Stimulated activated CD4-positive, alpha-beta T cell treated with anti-CD3 and anti-CD28 coated beads, Interleukin-4, amount 100 ng/mL, for 4 hours (primary cell): ENCODE measurements at places on chromosomes 6 and 20.

- no peak for DNase-seq
Measured at GRCh38 chr20:59863058-59863457, 70.4 kb downstream of the SYCP2 start.

GRCh38 chr6:12196326-12196936, 93.7 kb upstream of the EDN1 start:
- DNase-seq, result no peak

- DNase-seq, result no peak
Measured at GRCh38 chr6:168475188-168476013, 34.4 kb downstream of the SMOC2 start.

- no peak for DNase-seq
Measured at GRCh38 chr6:147325557-147325956, 121.3 kb downstream of the STXBP5 start.

- no peak for DNase-seq
Measured at GRCh38 chr6:47455533-47456209, 21.9 kb upstream of the CD2AP start.

DNA sequence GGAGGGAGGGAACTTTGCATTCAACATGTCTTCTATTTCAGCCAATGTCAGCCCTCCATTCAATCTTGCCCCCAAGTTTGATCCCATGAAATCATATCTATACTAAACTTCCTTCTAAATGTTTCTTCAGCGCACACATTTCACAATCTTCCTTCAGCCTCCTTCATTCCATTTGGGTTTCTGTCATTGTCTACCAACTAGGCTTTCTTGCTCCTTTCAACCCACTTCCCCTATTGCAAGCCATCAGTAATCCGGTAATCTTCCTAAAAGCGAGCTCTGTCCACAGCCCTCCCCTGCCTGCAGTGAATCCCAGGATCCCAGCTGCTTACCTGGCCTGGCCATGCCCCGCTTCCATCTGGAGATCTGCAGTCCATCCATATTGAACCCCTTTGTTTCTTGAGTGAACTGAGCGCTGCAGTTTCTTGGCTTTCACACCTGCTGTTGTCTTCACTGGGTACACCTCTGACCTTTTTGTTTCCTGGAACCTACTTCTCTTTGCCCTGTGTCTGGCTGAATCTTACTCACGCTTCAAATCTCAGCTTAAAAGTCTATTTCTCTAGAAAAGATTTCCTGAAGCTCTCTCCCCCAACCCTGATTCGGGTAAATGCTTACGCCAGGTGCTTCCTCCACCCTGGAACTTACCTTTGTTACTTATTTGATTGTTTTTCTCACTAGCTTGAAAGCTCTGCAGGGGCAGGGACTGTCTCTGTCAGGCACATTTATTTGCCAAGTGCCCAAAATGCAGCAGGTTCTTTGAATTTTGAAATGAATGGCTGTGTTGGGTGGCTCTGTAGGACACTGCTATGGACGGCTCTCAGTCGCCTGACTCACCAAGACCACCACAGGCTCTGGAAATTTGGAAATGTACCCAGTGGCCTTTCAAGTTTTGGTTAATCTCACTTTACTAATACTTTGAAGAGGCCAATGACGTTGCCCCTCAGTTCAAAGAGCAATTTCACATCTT, 50.3 kb downstream of the ADTRP start:
- peak; percentile 47 for DNase-seq

GRCh38 chr6:7979831-7980230, 69.2 kb upstream of the TXNDC5 start:
- no peak for DNase-seq

DNA sequence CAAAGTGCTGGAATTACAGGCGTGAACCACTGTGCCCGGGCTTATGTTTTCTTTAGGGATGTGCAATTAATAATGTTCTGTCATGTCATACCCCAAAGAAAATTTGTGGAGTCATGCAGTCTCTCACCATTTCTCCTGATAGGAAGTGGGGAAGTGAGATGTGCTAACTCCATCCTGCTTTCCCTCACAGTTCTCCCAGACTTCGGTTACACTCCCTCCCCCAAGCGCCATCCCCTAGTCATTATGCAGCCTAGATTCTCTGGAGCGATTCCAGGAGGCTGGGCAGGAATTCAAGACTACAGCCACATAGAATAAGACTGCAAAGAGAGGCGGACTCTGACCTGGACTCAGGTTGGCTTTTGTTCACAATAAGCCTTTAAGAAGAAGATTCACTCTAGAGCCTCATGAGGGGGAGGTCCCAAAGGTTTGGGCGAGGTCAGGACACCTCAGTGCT, 271.4 kb downstream of the ALDH8A1 start:
- DNase-seq, result no peak

DNA sequence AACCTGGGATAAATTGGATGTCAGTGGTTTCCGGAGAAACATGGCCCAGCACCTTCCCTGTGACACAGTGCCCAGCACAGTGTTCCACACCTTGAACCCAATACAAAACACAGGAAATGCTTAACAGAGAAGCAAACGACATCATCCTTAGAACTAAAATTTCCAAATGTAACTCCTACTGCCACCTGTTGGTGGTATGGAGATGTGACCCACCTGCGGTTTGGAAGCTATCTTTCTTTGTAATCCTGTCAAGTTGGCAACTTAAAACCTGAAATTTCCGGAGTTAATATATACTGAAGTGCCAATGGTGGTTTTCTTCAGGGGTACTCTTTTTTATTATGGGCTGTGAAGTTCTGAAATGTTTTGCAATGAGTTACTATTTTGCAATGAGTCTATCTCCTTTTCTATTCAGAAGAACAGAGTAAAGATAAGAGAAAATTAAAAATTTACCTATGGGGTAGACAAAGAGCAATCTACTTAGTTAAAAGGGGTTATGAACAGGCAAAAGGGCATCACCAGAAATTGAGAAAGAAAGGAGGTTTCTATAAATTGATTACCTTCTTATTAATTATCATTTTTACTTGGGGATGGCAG, 658.8 kb downstream of the PTPRT start:
- no peak for DNase-seq

DNA sequence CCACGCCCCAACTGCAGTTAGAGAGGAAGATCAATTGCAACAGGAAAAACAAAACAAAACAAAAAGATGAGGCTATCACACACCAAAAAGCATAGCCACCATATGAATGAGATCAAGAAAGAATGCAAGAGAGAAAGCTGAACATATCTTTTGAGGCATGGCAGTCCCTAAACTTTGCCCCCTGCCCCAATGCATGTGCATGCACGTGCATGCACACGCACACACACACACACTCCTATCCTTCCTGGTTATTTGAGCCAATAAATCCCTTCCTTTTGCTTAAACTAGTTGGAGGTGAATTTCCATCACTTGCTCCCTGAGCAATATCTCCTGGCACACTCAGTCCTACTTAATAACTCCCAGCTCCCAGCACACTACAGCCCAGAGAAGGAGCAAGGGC, 48.6 kb upstream of the FOXP4 start:
- no peak for DNase-seq

- DNase-seq, result no peak
Measured at GRCh38 chr6:9521152-9521530, 893.7 kb downstream of the TFAP2A start.

GRCh38 chr20:47610247-47610944, 108.7 kb downstream of the NCOA3 start:
- peak; percentile 58 for DNase-seq

- DNase-seq, result no peak
Measured at GRCh38 chr6:160733050-160733646, 31.1 kb downstream of the PLG start.

GRCh38 chr20:21808863-21809664, 103.6 kb downstream of the PAX1 start:
- no peak for DNase-seq

- no peak for DNase-seq
Measured at GRCh38 chr6:150713931-150714330, 114.2 kb downstream of the PLEKHG1 start.

DNA sequence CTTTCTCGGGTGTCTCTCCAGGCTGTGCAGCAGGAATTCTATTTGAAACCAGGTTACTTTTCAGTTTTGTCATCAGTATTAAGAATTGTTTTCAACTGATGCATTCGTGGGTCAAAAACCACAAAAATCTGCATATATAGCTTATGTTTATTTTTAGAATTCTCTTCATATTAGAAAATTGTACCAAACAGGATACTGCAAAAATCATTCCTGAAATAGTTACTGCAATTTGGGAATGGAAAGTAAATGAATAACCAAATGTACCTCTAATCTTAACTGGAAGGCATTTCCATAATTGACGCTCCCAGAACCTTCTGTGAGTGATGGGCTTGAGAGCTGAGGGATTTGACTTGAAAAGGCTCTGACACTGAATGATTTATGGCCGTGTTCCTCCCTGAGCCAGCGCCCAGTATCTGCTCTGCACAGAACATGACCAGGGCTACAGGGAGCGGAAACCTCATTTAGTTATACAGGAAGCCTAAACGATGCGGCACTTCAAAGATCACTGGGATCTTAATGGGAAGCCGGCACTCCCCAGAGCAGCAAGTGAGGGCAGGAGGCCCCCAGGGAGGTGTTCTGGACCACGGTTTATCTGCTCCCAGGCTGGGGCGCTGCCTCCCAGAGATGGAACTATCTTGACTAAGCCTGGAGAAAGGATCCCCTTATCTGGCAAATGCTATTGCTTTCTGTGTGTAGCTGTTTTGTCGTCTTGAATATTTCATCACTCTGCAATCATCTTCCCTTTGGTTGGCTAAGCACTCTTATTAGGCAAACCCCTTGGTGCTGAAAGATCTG, 446.0 kb downstream of the QKI start:
- no peak for DNase-seq

- DNase-seq, result no peak
Measured at GRCh38 chr6:137823826-137824555, 43.1 kb upstream of the TNFAIP3 start.

DNA sequence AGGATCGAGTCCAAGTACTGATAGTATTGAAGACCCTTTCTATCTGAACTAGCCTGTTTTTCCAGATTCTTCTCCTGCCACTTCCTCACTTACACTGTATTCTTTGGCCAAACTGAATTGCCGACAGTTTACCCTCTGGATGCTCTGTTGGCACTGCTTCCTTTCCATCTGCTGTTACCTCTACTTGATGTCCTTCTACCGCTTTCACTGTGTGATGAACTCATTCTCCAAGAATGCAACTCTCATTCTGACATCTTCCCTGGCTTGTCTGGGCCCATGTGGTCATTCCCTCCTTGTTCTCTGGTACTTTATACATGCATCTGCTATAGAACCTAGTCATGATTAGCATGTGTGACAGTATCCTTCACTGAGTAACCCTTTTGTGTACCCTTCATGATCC, 16.3 kb downstream of the RPRD1B start:
- no peak for DNase-seq

- DNase-seq, result no peak
Measured at GRCh38 chr6:7628479-7628878, 38.5 kb downstream of the SNRNP48 start.

DNA sequence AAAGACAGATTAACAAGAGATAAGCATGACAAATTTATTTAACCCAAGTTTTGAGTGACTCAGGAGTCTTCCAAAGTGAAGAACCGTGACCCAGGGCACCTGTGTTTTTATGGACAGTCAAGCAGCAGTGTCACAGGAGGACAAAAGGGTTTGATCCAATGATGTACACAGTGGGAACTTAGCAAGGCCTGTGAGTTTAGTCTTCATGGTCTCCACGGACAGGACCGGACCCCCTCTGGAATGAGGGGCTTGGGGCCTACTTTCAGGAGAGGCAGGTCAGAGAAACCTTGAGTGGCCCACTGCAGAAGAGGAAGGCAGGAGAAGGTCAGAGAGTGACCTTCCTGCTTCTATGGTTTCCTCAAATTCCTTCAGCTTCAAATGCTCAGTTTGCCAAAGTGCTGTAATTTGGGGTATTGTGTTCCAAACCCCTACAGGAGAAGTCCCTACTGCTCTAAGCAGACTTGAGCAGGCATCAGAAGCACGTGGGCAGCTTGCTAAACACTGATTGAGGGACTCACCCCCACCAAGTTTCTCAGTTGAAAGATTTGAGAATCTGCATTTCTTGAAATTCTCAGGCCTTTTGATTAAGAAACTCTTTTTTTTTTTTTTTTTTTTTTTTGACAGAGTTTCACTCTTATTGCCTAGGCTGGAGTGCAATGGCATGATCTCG, 26.4 kb upstream of the ZMYND8 start:
- no peak for DNase-seq

DNA sequence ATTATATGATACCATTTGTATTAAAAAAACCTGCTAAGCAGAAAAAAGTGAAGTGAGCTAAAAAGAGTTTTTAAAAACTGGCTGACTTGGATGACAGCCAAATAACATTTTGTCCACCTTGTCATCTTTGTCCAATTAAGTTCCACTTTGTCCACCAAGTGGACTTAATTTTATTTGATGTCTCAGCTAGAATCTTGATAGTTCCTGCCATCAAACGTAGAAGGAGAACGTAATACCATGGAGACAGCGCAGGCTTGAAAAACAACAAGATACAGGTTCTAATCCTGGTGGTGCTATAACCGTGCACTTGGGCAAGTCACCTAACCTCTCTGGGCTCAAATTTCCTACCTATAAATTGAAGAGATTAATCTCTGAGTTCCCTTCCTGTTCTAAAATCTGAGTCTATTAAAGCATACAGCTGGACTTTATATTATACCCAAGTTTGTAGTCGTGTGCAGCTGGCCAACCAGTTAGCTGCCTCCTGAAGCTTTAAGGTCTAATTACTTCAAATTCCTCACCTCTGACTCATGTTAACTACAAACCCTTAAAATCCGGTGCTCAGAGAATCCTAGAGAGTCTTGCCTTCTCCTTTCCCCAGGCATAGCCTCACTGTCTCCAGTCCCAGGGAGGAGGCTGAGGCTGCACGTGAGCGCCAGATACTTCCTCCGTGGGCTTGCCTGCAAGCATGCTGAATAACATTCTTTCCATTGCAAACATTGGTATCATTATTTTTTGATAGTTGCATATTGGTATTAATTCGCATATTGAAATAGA, 16.8 kb downstream of the TMEM244 start:
- no peak for DNase-seq

DNA sequence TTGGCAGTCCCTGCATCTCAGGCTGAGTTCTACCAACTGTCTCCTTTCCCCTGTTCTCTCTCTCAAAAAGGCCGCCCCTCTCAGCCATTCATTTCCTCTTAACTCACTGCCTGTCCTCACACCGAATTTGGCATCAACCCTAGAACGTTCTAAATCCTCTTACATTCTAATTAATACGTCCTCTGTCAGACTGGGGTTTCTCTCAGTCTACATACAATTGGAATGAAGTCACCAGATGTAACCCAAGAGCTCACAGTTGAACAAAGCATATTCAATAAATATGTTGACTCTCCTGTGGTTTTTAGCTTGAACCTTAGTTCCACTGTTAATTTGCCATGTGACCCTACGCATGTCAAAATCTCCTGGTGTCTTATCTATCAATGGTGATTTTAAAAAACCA, 269.6 kb downstream of the CLIC5 start:
- DNase-seq, result no peak

GRCh38 chr20:50272724-50273446, 82.3 kb downstream of the CEBPB start:
- DNase-seq, result no peak
